ENCODE measurements at places on chromosomes 16 and 17.
A peak's percentile ranks its signal among the peaks of the same experiment; 100 is the strongest.

GRCh38 chr16:83136419-83136818, 509.6 kb downstream of the CDH13 start:
- no peak for DNase-seq

- DNase-seq, result no peak
Measured at GRCh38 chr16:10972108-10972818, 27.9 kb downstream of the CLEC16A start.

- no peak for DNase-seq
Measured at GRCh38 chr17:33229499-33229898, 63.6 kb downstream of the ASIC2 start.

- DNase-seq, result no peak
Measured at GRCh38 chr17:52751051-52751450, 592.5 kb upstream of the CA10 start.

- DNase-seq, result no peak
Measured at GRCh38 chr16:84827131-84827574, 7.4 kb downstream of the CRISPLD2 start.

GRCh38 chr16:59690216-59690615, 956.1 kb upstream of the GOT2 start:
- no peak for DNase-seq

GRCh38 chr17:73045724-73046123, 46.8 kb downstream of the SLC39A11 start:
- DNase-seq, result no peak

GRCh38 chr17:77437017-77437416, 296.2 kb downstream of the SEC14L1 start:
- no peak for DNase-seq

DNA sequence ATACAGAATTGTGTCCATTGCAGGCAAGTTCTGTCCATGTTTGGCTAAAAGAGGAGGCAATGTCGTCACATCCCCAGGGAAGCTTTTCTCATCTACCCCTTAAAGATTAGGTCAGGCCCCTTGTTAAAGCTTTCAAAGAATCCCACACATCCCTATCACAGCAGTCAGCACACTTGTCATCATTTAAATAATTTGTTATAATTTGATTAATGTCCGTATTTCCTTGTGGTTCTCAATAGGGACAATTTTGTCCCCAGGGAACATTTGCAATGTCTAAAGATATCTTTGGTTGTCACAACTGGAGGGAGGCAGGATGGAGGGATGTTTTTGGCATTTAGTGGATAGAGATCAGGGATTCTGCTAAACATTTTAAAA, 28.1 kb upstream of the NFAT5 start:
- no peak for DNase-seq

- DNase-seq, result peak; percentile 77
Measured at GRCh38 chr17:55072898-55073297, 104.3 kb downstream of the STXBP4 start.

GRCh38 chr17:67132366-67132765, 88.0 kb downstream of the CACNG1 start:
- no peak for DNase-seq

DNA sequence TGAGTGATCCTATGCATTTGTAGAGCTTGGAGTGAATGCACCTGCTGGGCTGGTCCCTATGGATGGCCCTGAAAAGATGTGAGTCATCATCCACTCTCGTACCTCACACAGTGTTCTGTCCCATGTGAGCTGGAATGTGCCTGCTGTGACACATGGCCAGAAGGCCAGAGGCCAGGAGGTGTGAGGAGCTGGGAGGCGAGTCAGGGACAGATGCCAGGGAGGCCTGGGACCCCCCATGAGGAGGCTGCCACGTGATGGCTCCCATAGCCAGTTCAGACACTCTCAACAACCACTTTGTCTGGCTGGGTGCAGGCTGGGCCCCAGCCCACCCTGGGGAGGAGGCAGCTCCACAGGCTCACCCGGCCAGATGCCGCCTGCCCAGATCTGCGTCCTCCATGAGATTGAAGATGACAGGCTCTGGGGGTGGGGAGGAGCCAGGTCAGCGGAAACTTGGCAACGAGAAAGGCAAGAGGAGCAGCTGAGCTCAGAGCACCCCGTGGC, 168.8 kb downstream of the C16orf78 start:
- DNase-seq, result no peak

- DNase-seq, result no peak
Measured at GRCh38 chr16:88511906-88512305, 58.3 kb upstream of the ZC3H18 start.

DNA sequence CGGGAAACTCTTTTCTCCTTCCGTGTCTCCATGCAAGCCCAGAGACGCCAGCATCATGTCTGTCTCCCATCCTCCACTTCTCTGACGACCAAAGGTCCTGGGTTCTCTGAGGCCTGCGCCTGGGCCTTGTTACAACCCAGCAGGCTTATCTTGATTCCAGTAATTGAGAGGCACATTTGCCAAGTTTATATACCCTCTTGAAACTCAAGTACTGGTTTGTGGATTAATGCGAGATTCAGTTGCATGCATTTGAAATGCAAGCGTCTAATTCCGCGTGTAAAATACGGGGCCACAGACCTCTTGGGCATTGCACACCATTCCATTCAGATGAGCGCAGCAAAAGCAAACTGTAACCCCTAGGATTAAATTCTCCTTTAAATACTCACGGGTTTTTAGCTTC, 28.7 kb upstream of the CRISPLD2 start:
- no peak for DNase-seq

DNA sequence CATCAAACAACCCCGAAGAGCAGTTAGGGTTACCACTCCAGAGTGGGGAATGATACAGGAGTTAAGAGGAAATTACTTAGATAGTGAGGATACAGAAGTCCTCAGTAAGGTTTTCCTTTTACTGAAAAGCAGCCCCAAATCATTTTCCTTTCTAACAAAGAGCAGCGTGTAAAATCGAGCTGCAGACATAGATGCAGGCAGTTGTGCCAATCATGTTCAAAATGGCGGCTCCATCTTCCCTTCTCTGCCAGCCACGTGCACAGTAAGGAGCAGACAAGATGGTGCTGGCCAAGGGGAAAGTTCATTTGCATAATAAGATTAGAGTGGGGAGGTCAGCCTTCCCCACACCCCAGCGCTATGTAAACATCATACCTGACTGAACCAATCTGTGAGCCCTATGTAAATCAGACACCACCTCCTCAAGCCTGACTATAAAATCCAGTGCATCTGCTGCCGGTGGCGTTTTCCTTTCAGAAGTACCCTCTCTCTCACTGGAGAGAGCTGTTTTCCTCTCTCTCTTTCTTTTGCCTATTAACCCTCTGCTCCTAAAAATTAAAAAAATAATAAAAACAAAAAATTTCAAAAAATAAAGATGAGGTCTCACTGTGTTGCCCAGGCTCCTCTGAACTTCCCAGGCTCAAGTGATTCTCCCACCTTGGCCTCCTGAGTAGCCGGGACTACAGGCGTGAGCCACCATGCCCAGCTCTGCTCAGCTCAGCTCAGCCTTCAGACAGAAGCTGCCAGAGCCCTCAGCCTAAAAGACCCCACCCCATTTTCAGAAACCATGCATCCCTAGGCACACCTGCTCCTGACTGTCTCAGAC, 2.6 kb upstream of the SRL start:
- no peak for DNase-seq

- no peak for DNase-seq
Measured at GRCh38 chr16:88727871-88728270, 21.6 kb downstream of the CTU2 start.

DNA sequence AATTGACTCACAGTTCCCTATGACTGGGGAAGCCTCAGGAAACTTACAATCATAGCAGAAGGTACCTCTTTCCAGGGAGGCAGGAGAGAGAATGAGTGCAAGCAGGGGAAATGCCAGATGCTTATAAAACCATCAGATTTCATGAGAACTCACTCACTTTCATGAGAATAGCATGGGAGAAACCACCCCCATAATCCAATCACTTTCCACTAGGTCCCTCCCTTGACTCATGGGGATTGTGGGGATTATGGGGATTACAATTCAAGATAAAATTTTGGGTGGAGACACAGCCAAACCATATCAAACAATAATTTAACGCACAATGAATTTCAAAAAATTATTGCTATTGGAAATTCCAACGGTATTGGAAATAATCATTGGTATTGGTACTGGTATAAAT, 15.1 kb downstream of the ABCA9 start:
- no peak for DNase-seq

DNA sequence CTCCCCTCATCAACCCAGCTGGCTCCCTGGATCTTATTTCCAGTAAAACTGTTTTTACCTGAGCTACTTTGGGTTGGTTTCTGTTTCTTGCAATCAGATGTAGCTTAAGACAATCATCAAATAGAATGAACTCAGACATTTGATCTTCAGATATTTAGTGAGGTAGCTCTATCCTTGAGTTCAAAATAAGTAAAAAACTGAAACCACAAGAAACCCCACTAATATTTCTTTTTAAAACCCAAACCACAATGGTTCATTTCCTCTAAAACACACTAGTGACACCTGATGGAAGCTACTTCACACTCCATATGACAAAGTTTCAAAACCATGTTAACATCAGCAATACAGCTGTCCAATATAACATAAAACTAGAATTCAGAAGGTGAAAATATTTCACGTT, 37.8 kb downstream of the CACNG1 start:
- peak; percentile 65 for DNase-seq

- no peak for DNase-seq
Measured at GRCh38 chr17:1512351-1512750, 4.1 kb downstream of the INPP5K start.

GRCh38 chr16:87851141-87851587, 18.1 kb downstream of the SLC7A5 start:
- no peak for DNase-seq

DNA sequence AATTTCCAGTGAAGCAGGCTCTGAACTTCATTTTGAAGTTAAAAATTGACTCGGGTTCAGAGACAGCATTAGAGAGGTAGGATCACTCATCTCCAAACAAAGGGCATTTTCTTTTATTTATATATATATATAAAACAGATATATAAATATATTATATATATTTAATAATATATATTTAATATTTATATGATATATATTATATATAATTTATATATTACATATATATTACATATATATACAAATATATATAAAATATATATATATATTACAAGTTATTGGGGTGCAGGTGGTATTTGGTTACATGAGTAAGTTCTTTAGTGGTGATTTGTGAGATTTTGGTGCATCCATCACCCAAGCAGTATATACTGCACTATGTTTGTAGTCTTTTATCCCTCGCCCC, 320.8 kb downstream of the MAP2K6 start:
- no peak for DNase-seq

DNA sequence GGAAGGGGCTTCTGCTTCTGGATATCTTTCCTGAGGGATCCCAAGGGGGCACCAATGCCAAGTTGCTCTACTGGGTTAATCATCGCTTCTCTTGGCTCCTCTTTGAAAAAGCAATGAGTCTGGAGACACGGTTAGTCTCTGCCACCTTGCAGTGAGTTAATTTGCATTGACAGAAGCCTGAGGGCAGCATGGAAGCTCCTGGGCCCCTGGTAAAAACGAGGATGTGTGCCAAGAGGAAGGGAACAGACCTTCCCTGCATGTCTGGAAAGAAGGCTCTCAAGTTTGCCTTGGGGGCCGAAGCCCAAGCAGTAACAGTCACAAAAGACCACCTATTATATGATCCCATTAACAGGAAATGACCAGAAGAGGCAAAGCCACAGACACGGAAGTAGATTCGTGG, 86.7 kb downstream of the IRX5 start:
- no peak for DNase-seq

DNA sequence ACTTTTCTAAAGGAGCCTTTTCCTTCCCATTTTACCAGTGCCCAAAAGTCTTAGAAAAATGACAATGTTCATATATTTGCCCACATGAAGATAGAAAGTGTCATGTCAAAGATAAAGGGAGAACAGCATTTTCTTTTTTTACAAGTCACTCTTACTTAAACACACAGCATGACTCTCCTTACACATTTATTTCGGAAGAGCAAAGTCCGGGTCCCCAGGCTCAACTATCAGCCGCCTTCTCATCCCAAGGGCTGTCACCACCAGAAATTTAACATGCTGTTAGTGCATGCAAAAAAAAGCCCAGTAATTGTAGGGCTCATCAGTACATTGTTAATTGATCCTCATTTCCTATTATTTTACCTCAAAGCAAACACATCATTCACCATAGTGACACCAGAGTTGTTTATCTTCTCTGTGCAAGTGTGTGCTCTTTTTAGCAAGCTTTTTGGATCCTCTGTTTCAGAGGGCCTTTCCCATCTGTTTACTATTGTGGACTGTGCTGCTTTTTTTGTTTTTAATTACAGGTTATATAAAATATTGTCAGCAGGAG, 560.3 kb downstream of the WWOX start:
- no peak for DNase-seq

GRCh38 chr17:45293413-45294211, 23.2 kb downstream of the MAP3K14 start:
- DNase-seq, result no peak

DNA sequence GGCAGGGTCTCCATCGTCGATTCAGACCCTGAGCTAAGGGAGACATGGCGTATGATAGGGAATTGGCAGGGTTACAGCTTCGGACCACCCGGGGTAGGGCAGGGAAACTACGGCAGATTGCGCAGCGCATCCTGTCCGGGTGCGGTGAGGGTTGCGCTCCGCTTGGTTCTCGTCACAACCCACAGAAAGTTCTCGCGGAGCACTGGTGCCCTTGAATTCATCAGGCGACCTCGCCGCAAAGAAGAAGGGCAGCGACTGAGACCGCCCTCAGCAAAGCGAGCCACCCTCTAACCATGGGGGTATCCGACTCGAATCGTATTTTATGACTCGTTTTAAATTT, 1.2 kb downstream of the HS3ST3B1 start:
- peak; percentile 50 for DNase-seq

- DNase-seq, result no peak
Measured at GRCh38 chr17:27519550-27519949, 63.3 kb downstream of the KSR1 start.

DNA sequence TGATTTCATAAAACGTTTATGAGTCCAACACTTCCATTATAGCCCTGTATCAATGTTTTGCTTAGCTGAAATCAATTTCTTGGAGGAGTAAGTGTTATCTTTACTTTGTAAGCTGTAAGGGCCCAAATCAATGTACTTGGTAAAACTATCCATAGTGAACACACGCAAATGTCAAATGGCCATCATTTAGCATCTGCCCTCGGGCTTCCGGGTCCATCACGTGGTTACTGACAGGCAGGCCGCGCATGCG, 687 bp upstream of the NARF start:
- DNase-seq, result peak; percentile 95

DNA sequence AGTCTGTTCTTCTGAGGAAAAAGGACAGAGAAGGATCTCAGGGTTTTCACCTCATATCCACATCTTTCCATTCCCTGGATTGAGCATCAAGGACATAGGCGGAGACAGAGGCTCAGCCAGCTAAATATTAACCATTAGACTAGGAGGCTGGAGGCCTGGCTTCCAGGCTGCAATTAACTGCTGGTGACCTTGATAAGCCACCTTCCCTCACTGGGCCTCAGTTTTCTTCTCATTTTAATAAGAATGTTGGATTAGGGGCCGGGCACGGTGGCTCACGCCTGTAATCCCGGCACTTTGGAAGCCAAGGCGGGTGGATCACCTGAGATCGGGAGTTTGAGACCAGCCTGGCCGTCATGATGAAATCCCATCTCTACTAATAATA, 25.6 kb upstream of the CNOT1 start:
- no peak for DNase-seq

All from CD4-positive, alpha-beta T cell treated with Interleukin-4 for 4 hours (primary cell).